NCI-H526 (cell line): ENCODE measurements at places on chromosomes 5 and 9.

DNA sequence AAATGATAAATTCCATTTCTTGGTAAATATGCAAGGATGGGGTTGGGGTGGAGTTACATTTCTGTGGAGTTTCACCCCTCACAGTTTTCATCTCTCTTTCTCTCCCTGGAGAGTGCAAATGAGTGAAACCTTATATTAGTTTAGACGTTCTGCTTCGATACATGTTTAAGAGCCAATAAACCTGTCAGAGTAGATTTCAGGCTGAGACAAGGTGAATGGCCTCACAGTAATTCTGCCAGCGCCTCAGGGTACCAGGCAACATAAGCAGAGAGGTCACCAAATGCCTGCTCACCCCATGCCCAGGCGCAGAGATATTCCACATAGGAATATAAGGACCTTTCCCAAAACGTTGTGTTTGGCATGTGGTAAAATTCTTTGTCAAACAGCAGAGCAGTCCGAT is 154.9 kb upstream of the VLDLR start:
- peak; percentile 89 for DNase-seq

DNA sequence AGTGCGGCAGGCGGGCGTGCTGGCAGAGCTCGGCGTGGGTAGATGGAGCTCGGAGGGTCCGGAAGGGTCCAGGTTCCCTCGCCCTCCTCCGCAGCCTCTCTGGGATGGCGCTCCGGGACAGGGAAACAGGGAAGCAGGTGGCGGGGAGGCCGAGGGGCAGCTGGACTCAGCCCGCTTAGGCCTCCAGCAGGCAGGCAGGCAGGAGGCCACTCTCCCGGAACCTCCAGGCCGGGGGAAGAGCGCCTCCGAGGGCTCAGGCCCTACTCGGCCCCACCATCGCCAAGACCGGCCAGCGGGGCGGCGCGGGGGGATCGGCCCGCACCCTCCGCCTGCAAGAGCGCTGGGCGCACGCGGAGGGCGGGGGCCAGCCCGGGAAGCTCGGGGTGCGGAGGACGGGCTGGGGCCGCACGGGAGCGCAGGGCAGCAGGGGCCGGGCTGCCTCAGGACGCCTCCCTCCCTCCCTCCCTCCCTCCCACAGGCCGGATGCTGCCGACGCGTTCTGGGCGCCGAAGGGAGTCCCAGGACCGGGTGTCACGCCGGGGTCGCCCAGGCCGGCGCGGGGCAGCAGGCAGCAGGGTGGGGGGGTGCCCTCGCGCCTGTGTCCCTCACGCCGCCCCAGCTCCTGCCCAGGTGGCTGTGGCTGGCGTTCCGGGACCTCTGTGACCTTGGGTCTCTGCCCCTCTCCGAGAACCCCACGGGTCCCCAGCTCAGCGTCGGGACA is 977 bp downstream of the MGAT4B start:
- peak; percentile 63 for DNase-seq

- DNase-seq = no peak
Observed at GRCh38 chr9:13769641-13770040, 490.1 kb upstream of the MPDZ start.

DNA sequence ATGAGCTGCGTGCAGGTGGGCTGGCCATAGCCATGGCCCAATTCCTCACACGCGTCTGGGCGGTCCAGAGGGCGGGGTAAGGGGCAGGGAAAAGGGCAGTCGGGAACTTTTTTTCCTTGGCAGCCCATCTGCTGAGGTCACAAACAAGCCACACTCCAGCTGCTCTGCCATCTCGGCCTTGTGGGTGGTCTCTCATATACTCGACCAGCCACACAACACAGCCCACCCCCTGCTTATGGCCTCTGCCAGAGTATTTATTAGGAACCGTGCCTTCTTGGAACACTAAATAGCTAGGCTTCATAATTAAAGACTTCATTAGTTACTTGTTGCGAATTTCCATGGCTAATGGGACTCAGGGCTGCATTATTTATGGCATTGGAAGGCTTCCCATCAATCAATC is 98.5 kb upstream of the LHFPL2 start:
- DNase-seq = no peak

DNA sequence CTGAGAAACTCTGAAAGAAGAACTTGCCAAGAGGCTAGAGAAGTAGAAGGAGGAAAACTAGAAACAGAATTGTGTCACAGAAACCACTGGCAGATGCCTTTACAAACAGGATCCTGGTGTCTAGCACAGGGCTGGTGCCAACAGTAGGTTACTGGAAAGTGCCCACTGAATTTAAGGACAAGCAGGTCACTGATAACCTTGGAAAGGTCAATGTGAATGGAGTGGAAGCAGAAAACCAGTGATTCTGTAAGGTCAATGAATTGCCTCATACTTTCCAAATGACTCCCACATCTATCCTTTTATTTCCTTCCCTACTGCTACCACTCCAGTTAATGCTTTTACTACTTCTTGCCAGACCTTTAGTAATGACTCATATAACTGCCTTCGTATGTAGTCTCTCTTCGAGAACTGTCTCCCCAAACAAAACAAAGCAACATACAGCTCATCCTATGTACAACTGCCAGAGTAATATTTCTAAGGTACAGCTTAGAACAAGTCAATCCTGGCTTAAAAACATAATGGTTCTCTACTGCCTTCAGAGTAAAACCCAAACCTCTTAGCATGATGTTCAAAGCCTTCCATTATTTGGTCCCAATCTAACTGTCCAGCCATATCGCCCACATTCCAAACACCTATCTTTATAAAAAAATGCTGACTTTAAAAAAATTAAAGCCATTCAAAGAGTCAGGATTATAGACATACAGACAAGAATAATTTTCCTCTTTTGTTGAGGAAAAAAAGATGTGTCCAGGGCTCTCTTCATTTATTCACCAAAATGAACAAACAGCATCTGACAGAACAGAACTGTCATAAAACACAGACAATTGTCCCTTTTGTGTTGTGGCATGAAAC is 52.5 kb downstream of the NR3C1 start:
- no peak for DNase-seq

- DNase-seq = no peak
Observed at GRCh38 chr5:118290204-118290603, 698.1 kb downstream of the DTWD2 start.

- DNase-seq = no peak
Observed at GRCh38 chr9:86562691-86563090, 208.5 kb upstream of the TUT7 start.

- DNase-seq = no peak
Observed at GRCh38 chr9:124567362-124567761, 60.2 kb upstream of the NR5A1 start.

DNA sequence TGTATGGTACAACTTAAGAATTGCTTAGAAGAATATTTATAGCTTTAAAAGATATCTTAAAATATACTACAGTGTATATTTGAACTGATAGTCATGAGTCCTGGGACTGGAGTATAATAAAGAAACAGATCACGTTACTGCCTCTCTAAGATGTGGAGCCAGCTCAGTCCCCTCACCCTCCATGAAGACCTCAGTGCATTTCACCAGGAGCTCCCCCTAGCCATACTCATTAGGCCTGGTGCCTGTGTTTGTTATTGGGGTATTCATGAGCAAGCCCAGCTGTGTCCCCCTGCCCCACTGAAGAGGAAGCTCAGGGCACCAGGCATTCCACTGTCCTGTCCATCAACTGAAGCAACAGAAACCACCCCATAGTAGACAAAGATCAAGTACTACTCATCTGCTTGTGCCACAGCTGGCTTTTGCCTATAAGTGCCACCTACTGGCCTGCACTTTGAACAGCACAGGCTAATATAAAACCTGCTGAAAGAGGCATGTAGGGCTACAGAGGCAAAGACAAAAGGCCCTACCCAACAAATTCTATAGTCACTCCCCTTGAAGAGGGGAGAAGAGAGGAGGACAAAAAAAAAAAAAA is 850.2 kb upstream of the NUDT12 start:
- DNase-seq = no peak

DNA sequence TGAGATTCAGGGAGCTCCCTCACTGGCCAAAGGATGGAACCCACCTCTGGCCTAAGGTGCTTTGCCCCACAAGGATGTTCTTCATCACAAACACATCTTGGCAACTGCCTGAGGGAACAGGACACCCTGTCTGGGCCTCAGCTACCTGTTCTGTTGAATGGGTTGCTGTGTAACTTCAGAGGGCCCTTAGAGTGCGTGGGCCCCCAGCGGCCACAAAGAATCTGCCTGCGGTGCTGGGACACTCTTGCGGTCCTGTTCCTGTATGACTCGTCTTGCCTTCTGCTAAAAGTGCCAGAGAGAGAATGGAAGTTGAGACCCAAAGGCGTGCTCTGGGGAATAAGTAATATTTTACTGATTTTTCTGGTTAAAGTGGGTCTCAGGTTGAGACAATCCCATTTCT is 14.1 kb upstream of the RPL26L1 start:
- no peak for DNase-seq

- DNase-seq = no peak
Observed at GRCh38 chr5:9785751-9786150, 155.6 kb upstream of the TAS2R1 start.

- DNase-seq = no peak
Observed at GRCh38 chr5:20276061-20276958, 288.3 kb upstream of the CDH18 start.

- no peak for DNase-seq
Observed at GRCh38 chr5:106092455-106092854, 1578.3 kb downstream of the EFNA5 start.

DNA sequence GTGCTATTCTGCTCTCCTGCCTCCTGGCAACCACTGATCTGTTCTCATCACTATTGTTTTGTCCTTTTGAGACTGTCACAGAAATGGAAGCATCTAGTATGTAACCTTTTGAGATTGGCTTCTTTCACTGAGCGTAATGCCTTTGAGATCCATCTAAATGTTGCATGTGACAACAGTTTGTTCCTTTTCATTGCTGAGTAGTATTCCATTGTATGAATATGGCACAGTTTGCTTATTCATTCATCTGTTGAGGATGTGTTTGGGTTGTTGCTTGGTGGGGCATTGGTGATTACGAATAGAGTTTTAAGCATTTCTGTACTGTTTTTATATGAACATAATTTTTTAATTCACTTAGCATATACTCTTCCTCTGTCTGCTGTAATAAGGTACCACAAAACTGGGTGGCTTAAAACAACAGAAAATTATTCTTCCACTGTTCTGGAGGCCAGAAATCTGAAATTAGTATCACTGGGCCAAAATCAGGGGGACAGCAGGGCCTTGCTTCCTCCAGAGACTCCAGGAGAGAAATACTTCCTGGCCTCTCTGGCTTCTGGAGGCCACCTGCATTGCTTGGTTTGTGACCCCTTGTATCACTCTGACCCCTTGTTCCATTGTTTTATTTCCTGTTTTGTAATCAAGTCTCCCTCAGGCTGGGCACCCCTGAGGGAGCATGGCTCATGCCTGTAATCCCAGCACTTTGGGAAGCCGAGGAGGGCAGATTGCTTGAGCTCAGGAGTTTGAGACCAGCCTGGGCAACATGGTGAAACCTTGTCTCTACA is 53.0 kb downstream of the EXOSC2 start:
- DNase-seq = no peak

GRCh38 chr5:142181096-142181495 is 72.5 kb downstream of the NDFIP1 start:
- DNase-seq = no peak
